ENCODE measurements at places on chromosomes 13 and 19.

- peak; percentile 9 for DNase-seq
Observed at GRCh38 chr19:18895038-18895823, 727 bp downstream of the CERS1 start.

DNA sequence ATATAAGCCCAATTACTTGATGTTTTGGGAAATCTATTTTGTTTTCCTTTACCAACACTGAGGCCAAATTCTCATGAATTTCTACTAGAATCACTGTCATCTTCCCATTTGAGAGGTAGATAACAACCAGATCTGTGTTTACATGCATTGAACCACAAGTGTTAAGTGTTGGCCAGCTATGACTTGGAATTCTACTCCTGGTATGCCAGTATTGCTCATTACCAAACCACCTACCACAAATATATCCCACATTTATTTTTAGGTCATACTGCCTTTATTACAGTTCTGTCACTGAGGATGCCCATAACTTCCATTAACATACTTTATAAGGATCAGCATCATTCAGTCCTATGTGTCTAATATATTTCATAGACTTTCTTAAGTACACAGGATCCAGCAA lies 328.9 kb downstream of the DIAPH3 start:
- DNase-seq, result no peak

DNA sequence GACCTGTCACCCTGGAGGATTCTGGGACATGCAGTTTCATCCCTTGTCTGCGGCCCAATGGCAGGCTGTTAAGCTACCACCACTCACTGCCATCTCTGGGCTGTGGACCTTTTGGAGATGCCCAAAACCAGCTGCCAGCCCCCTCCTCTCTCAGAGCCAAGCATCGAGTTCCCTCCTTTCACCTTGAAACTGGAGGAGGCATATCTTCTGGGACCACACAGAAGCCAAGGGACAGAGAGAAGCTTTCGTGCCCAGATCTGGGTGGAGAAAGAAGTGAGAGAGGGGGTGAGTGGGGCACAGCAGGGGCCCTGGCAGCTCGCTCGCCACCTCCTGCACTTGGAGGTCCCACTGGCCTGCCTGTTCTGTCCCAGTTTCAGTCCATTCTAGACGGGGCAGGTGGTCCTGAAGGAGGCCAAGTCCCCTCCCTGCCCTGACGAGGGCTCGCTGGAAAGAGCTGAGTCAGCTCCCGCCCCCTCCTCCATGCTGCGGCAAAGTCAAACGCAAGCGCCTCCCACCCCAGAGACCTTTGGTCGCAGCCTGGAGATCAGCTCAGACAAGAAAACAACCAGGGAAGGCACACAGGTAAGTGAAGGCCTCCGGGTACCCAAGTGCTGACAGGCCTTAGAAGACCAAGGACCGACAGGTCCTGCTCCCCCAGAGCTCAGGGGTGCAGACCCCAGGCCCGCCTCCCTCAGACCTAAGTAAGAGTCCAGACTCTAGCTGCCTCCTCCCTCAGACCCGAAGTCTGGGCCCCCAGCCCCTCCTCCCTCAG lies 3.8 kb downstream of the BCAT2 start:
- DNase-seq, result no peak

DNA sequence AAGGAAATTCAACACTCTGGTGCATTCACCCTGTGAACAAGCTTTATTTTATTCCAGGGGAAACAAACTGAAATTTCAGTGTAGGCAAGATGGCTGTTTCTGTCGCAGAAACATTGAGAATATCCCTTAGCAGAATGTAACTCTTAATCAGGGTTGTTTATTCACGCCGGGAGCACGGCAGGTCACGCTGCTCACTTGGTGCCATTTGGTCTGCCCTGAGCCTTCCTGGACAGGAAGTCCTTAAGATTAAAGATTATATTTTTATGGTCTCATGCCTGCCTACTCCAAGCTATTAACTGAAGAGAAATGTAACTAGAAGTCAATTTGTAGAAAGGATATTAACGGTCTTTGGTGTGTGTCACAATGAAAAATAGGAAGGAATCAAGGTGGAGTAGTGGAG lies 185.3 kb upstream of the ARGLU1 start:
- DNase-seq, result no peak

DNA sequence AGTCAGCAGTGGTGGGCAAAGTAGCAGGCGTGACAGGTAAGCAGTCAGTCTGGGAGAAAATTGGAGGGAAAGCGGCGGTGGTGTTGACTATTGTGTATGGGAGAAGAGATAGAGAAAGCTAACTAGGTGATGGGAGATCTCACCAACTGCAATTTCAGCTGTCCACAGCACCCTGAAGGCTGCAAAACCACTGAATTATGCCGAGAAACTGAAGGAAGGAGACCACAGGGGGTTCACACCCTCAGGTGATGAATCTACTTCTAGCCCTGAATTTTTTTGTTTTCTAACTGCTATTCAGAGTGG lies 631.5 kb downstream of the UQCRFS1 start:
- DNase-seq, result no peak

DNA sequence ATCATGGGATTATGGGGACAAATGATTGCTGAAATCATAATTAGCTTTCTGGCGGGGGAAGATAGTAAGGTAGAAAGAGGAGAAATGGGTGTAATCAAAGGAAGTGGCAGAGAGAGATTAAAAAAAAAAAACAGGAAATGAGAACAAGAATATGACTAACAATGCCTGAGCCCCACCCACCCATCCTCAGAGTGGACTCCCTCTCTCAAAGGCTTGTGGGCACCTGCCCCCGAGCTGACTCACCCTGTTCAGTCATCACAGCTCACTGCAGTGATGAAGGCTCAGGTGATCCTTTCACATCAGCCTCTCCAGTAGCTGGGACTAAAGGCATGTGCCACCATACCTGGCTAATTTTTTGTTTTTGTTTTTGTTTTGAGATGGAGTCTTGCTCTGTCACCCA lies 26.4 kb upstream of the TPT1 start:
- DNase-seq, result peak; percentile 89

DNA sequence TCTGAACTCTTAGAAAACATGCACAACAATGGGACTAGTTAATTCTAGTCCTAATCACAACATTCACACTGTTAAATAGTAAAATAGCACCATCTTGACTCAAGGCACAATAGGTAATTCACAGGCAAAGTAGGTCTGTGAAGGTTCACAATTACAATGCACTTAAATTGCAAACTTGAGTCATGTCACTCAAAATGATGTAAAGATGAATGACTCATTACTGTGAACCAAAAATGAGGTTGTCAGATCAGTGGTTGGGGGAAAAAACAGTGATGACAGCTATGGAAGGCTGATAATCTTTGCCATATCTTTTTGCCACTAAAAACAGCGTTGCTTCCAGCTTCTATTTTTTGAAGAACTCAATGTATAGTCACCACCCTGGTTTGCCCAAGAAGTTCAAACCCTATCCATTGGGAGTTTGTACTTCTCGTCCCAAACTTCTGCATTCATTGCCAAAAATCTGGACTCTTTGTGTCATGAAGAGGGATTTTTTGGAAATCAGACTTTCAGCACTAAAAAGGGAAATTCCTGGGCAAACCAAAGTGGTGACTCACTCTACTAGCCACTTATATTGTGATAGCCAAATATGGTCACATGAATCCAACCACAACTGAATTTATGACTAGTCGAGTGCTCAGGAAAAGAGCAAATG lies 200.9 kb upstream of the TMTC4 start:
- DNase-seq, result no peak

DNA sequence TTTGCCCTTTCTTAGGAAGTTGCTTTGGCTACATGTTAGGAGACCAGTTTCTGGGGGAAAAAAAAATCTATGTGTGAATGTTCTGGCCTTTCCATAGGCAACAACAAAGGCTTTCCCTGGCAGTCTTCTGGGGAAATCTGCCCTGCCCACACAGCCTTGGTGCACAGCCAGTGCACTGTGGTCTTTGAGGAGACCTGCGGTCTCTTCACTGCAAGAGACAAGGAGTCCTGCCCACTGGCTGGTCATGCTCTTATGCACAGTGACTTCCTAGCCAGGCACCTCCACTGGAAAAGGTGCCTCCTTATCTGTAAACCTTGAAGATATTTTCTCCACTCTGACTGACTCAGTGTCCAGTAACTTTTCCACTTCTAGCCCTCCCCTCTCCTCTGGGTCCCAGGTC lies 155.1 kb downstream of the SUCLA2 start:
- no peak for DNase-seq

- peak; percentile 68 for DNase-seq
Observed at GRCh38 chr19:35879770-35880317, 11.5 kb downstream of the APLP1 start.

DNA sequence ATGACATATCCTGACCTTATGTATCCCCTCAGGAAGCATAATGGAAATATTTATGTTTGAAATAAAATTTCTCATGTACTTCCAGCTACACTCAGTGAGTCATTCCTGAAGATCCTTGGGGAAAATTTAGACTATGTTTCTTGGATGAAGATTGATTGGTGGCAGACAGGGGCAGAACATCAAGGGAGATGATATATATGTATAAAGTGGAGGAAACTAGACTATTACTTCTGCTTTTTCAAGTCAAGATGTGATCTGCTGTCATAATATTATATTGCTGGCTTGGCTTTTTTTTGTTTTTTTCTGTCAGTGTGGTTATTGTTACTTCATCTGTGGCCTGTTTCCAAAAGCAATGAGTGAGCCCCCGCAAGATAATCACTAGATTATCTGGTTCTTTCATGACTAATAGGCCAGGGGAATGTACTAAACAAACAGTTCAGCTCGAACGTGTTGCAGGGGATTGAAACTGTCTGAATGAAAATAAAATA lies 87.2 kb upstream of the TNFSF11 start:
- DNase-seq, result peak; percentile 43

DNA sequence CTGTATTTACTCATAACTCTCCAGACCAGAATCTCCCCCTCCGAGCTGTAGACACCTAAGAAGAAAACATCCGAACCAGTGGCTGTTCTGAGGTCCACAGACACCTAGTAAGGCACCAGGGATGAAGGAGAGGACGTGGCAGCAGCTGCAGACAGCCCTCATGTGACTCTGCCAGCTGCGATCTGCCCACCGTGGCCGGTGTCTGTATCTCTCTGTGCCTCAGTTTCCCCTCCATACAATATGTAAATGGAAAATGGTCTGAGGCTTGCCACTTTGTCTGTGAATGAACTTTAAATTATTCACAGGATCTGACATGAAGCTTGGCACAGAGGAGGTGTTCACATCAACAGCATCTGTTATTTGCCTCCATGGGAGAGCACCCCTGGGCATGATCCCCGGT lies 2.4 kb downstream of the CEACAM4 start:
- DNase-seq, result no peak

DNA sequence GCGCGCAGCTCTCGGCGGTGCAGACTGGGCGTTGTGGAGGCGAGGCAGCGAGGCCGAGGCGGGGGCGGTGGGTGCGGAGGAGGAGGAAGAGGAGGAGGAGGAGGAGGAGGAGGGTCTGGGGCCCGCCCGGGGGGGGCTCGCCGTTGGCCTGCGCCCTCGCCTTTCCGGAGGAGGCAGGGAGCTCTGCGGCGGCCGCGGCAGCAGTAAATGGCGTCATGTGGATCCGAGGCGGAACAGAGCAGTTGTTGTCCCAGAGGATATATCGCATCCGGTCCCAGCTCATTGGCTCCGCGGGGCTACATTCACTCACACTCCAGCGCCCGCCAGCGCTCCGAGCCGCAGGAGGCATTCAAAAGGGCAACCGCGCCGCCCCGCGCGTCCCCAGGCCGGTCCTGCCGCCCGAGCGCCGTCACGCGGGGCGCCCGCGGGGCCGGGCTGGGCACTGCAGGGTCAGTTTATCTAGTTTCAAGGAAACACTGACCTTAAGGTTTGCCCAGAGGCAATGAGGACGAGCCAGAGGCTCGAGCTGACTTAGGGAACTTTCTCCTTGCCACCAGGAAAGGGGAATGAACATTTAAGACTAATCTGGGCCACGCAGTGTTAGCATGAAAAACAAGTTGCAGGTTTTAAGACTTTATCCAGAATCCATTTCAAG lies at the start of gene SPRY2:
TSS of gene SPRY2 (minus strand) at position 26 of the 655 bp plus-strand sequence. CDS start 3,421 bp downstream, outside the sequence.
- no peak for DNase-seq

- DNase-seq, result no peak
Observed at GRCh38 chr19:41932720-41933332, 4.6 kb upstream of the ERFL start.

- no peak for DNase-seq
Observed at GRCh38 chr19:30668521-30669155, 296.5 kb downstream of the ZNF536 start.

- DNase-seq, result no peak
Observed at GRCh38 chr19:6639439-6639838, 30.5 kb downstream of the TNFSF14 start.

DNA sequence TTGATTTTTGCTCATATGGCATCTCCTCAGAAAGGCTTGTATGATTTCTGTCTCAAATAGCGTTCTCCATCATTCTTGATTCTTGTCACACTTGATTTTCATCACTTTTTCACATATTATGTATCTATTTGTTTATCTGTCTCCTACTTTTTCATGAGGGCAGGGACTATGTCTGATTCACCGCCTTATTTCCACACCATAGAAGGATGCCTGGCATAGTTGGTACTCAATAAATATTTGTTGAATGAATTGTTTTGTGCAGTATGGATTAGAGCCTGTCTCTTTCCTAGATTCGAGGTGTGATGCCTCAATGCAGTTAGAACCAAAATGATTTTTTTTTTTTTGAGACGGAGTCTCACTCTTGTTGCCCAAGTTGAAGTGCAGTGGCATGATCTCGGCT lies 12.1 kb downstream of the SAE1 start:
- no peak for DNase-seq

DNA sequence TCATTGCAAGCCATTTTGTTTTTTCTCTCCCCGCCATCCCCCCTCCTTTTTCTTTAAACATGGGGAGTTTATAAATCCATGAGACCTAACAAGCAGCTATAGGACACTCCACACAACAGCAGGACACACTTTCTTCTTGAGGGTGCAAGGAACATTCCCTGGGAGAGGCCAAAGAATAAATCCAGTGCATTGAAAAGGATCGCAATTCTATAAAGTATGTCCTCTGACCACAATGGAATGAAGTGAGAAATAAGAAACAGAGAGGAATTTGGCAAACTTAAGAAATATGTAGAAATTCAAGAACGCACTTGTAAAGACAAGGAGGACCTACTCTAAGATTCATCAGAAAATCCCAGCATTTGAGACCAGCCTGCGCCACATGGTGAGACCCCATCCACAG lies 11.9 kb downstream of the KLF2 start:
- DNase-seq, result no peak

GRCh38 chr13:43543331-43543730 lies 243.4 kb downstream of the ENOX1 start:
- no peak for DNase-seq

DNA sequence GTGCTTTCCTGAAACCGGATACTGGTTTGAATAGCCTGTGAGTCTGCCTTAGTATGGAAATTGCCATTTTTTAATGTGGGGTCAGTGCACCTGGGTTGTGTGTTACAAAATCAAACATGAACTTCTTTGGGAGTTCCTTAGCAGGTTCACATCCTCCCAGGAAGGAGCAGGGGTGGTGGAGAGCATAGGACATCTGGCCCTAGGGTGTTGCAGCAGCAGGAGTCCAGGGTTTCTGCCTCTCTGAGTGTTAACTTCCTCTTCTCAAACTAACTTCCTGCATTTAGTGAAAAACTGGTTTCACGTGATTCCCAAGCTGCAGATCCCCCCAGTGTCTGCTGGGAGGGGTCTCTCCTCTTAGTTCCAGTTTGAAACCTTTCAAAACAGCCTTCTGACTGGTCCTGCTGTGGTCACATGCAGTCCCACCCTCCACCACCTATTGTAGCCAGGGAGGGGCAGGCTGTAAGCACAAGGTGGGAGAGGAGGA lies 7.2 kb downstream of the RNASEH2B start:
- DNase-seq, result peak; percentile 20

Data from bone marrow (tissue), 2 donors.